ENCODE measurements at places on chromosomes 1 and 21.

GRCh38 chr1:41241749-41242341 lies at the start of gene SCMH1:
Gene SCMH1 (minus strand): TSS chr1:41242306. CDS start chr1:41186133, 56,173 bp downstream.
- DNase-seq = no peak

- no peak for DNase-seq
Measured at GRCh38 chr1:248111157-248111556, 16.2 kb downstream of the OR2L13 start.

GRCh38 chr1:181846681-181847080 lies 214.8 kb downstream of the ZNF648 start:
- no peak for DNase-seq

DNA sequence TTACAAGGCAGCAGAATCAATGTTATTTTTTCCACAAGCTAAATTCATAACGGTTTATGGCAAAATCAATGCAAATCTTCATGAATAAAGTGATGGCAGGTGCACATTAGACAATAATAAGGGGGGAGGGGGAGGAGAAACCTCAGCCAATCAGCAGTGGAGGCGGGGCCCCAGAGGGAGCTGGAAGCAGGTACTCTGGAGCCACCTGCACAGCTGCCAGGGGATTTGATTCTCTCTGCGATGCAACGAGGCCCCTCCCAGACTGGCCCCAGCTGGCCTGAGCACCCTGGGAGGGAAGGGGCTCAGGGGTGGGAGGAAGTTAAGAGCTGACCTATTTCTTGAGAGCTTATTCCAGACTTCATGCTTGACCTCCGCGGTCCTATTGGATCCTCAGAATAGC lies 127.8 kb upstream of the IGSF21 start:
- DNase-seq = no peak

DNA sequence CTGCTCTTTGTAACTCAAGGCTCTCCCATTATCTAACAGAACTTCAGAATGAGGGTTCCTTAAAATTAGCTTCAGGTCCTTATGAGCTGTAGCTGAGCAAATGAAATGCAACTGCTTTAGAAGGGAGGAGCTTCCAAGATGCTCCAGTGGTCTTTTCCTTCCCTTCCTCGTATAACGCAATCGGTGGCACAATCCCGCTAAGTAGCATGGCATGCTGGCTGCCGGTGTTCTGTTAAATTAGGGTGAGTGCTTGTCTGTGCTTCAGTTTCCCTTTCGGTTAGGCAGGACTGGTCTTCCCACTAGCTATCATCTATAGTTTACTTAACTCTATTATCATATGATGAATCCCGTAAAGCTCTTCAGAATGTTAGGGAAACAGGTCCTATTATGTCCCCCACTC lies 917 bp downstream of the KIAA0040 start:
- no peak for DNase-seq

DNA sequence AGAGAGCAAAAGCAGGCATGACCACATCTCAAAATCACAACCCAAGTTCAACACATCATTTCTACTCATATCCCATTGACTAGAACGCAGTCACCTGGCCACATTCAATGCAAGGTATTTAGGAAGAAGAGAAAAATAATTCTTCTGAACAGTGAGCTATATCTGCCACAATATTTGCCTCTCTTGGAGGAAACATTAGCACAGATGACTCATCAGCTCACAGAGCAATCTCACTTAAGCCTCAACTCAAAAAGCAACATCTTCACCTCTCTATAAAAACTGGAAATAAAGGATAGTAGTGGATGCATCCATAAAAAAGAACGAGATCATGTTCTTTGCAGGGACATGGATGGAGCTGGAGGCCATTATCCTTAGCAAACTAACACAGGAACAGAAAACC lies 143.9 kb upstream of the FMN2 start:
- DNase-seq = no peak

- DNase-seq = no peak
Measured at GRCh38 chr1:208302699-208303238, 58.6 kb upstream of the PLXNA2 start.

GRCh38 chr1:160451119-160451858 lies 50.9 kb downstream of the VANGL2 start:
- DNase-seq = no peak

DNA sequence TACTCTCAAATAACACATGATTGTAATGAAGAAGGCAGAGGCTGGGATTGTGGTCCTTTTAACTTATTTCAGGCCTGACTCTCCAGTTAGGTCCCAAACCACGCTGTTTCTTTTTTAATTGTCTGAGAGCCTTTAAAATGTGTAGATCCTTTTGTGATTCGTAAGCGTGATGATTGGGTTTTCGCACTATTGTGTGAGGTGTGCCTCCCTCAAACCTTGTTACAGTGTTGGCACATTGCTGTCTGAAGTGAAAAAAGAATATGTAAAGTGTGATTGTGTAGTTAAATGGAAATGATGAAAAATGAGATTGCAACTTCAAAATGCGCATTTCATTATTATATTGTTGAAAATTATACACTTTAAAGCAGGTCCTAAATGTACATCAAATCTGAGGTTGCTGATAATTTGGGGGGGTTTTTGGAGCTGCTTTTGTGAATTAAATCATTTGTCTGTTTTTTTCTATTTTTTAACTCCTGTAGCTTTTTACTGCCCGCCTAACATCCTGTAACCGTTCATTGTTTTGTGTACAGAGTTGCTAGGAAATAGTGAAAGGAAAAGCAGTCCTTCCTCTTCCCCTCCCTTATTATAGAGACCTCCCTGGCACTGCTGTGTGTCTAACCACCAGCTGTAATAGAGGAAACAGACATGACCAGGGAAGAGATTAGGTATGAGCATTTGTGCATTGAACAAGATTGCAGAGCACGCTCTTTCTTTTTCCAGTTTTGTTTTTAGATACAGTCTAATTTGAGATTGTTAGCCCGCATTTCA lies 43.3 kb downstream of the IARS2 start:
- no peak for DNase-seq

Measured in GM04504 (cell line).